ENCODE measurements at places on chromosomes 11 and 22. TPM values are rescaled to one million over a fixed set of nuclear protein-coding genes. Genes with fewer than 3 reads are reported as not detected.

MARK2 gene
- 11.0 TPM for total RNA-seq

VWCE gene
- total RNA-seq: 8.1 TPM

CCDC116 gene
- under 0.01 TPM for total RNA-seq

OR5T3 gene
- not detected for total RNA-seq

CDC42EP1 gene
- 26.5 TPM for total RNA-seq

SLC5A12 gene
- total RNA-seq: not detected

POU2AF3 gene
- not detected for total RNA-seq

SLC25A22 gene
- total RNA-seq: 16.5 TPM

FOLR1 gene
- total RNA-seq: not detected

TMEM45B gene
- not detected for total RNA-seq

ARSA gene
- 16.4 TPM for total RNA-seq

UCP3 gene
- 0.73 TPM for total RNA-seq

HORMAD2 gene
- not detected for total RNA-seq

CECR2 gene
- under 0.01 TPM for total RNA-seq

CSRP3 gene
- total RNA-seq: not detected

PHOX2A gene
- total RNA-seq: not detected

CRYBA4 gene
- not detected for total RNA-seq

IGLL1 gene
- not detected for total RNA-seq

SLC22A12 gene
- total RNA-seq: not detected

SCT gene
- not detected for total RNA-seq

GRAP2 gene
- total RNA-seq: not detected

DRICH1 gene
- not detected for total RNA-seq

ADM2 gene
- 0.39 TPM for total RNA-seq

OR52N2 gene
- total RNA-seq: not detected

VPREB1 gene
- total RNA-seq: not detected

TRIM51 gene
- not detected for total RNA-seq

PDE2A gene
- 0.37 TPM for total RNA-seq

SAA4 gene
- total RNA-seq: not detected

KRTAP5-8 gene
- not detected for total RNA-seq

FOLR2 gene
- not detected for total RNA-seq

GUCY1A2 gene
- total RNA-seq: 8.2 TPM

RAB36 gene
- 5.5 TPM for total RNA-seq

OR2AG1 gene
- total RNA-seq: not detected

GAB4 gene
- not detected for total RNA-seq
